ENCODE measurements at places on chromosomes 12 and 14. TPM values are rescaled to one million over a fixed set of nuclear protein-coding genes. Genes with fewer than 3 reads are reported as not detected.

DNA sequence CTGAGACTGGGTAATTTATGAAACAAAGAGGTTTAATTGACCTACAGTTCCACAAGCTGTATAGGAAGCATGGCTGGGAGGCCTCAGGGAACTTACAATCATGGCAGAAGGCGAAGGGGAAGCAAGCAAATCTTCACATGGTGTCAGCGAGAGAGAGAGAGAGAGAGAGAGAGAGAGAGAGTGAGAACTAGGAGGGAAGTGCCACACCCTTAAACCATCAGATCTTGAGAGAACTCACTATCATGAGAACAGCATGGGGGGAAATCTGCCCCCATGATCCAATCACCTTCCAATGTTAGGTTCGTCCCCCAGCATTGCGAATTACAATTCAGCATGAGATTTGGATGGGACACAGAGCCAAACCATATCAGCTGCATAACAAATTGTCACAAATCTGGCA, 96.7 kb downstream of the CHST11 start:
- DNase-seq = no peak

GRCh38 chr14:52299692-52300278, 14.3 kb upstream of the PTGER2 start:
- DNase-seq = peak; percentile 83

DNA sequence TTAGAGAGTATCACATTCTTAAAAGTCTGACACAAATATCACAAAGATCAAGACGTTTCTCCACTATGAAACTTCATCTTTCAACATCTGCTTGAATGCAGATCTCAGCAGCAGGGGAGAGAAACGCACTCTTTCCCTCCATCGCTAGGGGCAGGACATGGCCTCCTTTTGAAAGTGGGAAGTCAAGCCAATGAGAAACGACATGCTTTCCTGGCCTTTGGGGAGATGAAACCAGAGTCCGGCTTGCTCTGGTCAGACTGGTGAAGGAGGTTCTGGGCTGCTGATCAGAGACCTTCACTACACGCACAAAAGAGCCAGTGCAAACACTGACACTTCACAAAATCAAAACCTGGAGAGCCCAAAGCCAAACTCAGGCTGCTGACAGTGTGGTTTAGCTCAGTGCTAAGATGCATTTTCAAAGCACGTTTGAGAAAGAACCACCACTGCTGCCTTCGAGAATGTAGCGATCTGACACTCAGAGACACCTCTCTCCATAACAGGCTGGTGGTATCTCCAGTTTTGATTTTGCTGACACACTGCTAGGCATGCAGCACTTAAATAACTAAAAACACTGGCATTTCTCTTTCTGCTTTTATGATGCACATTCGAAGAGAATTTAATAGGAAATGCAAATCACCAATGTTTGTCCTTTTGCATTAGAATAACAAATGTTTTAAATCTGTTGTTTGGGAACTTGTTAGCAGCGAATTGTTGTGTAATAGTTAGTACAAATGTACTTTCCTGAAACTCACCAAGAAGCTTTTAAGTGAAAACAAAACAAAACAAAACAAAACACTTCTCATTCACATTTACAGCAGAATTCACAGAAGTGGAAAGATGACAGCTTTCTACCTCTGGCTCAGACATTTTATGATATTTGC, 93.9 kb upstream of the OVCH1 start:
- peak; percentile 68 for DNase-seq

- DNase-seq = no peak
These were observed 17.4 kb downstream of the HECTD1 start for GRCh38 chr14:31190219-31190603.

GRCh38 chr12:104664351-104664750, 207.6 kb downstream of the CHST11 start:
- DNase-seq = no peak

- DNase-seq = peak; percentile 7
These were observed 24.3 kb downstream of the DACT1 start for GRCh38 chr14:58662018-58662417.

DNA sequence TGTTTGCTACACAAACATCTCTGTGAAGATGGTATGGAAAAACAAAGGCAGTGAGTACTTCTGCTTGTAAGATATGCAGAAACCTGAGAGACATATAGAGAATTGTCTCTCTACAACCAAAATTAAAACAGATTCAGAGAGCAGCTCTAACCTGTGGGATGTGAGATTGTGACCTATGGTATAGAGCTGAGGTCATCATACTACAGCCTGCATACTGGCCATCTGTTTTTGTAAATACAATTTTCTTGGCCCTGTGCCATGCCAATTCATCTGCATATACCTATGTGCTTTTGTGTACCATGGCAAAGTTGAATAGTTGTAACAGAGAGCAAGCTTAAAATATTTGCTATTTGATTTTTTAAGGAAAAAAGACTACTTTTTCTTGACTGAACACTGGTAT, 99.6 kb downstream of the LMO3 start:
- no peak for DNase-seq

- no peak for DNase-seq
These were observed 50.0 kb upstream of the PRICKLE1 start for GRCh38 chr12:42639556-42639955.

DNA sequence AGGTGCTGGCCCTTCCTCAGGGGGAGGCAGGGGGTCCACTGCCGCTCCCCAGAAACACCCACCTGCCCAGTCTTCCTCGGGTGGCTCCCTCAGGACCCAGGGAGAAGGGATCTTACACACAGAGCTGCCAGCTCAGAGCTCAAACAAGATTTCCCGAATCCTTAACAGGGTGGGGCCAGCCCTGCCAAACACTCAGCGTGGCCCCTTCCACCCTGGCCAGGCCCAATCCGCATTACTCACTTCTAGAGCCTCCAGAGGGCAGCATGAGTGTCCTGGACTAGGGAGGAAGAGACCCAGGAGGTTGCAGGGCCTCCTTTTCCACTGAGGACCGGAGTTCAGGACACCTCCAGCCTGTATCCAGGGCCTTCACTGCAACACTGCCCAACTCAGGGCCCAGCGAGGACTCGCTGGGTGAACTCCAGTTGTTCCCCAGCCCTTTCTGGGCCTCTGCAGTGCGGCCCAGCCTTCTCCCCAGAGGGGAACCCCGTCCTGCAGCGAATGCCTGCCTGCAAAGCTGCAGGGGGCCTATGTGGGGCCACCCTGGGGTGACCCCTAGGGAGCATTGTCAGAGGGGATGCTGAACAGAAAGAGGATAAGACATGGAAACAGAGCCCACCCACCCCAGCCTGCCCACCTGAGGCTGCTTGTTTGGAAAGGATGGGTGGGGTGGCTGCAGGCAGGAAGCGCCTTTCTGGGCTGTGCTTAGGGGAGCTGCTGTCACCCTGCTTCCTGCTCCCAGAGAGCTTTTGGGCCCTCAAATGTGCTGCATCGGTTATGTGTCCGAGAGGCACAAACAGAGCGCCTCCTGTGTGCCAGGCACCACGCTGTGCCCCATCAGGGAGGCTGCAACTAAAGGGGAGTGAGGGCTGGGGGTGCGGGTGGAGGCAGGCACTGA, 43.8 kb downstream of the CCNK start:
- DNase-seq = peak; percentile 55

- DNase-seq = peak; percentile 53
These were observed 97.3 kb downstream of the ESR2 start for GRCh38 chr14:64196814-64197411.

DNA sequence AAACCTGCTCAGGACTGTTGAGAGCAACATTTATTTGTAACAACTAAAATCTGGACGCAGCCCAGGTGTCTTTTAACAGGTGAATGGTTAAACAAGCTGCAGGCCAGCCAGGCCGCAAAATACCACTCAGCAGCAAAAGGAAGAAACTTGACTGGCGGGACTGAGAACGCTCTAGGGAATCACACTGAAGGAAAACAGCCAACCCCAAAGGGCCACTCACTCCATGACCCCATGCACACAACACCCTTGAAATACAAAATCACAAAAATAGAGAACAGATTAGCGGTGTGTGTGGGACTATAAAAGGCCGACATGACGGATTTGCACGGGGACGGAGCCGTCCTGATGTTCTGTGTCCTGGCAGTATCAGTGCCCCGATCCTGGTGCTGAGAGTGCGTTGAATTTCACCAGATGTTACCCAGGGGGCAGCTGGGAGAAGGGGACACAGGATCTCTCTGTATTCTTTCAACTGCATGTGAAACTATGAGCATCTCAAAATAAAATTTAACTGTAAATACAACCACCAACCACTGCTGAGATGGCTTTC, 23.0 kb downstream of the VPS37B start:
- no peak for DNase-seq

The SART3 gene
- total RNA-seq = 59.2 TPM

The LRRK2 gene
- 1.3 TPM for total RNA-seq

The FCF1 gene
- 22.5 TPM for total RNA-seq

The ERH gene
- 121 TPM for total RNA-seq

The SERPINA10 gene
- total RNA-seq = not detected

The HOXC12 gene
- under 0.01 TPM for total RNA-seq

Measured in fibroblast of villous mesenchyme (primary cell).